ENCODE measurements at places on chromosomes 4 and X. TPM values are rescaled to one million over a fixed set of nuclear protein-coding genes. Genes with fewer than 3 reads are reported as not detected.

The MAGEE2 gene
- not detected for total RNA-seq

The C4orf50 gene
- total RNA-seq, result not detected

DNA sequence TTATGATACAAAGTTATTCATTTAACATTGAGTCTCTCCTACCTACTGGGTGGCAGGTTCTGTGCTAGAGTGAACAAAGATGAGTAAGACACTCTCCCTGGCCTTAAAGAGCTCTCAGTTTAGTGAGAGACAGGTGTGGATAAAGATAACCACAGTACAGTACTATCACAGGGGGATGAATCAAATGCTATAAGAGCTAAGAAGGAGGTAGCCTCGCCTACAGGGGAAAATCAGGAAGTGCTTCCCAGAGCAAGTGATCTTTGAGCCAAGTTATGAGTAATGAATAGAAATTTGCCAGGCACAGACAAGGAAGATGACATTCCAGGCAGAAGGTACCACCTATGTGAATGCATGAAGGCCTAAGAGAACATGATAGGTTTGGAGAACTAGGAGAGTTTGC lies 3.4 kb upstream of the IGBP1 start:
- peak; percentile 25 for DNase-seq

DNA sequence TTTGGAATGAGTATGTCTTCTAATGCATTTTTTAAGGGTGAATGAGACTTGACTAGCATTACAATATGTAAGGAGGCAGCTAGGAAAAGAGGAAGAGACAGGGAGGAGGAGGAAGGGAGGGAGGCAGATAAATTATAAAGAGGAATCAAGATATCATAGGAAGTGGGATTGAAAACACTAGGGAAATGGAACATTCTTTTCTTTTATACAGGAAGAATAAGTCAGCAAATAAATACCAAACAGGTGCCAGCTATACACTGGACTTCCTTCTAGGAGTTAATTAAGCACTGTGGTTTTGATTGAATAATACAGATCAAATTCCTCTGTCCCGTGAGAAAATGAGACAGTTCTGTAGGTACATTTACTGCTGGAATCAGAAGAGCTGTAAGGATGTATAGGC lies 78.6 kb downstream of the PACRGL start:
- no peak for DNase-seq
